ENCODE measurements at places on chromosomes 2 and 18. TPM values are rescaled to one million over a fixed set of nuclear protein-coding genes. Genes with fewer than 3 reads are reported as not detected.
A peak's percentile ranks its signal among the peaks of the same experiment; 100 is the strongest.

Gene ZNF2
- polyA plus RNA-seq = 3.3 TPM

Gene SFT2D3
- not detected for polyA plus RNA-seq

Gene BOLA3
- polyA plus RNA-seq = 104 TPM

Gene SRD5A2
- polyA plus RNA-seq = not detected

Gene REG1B
- not detected for polyA plus RNA-seq

Gene XDH
- 1.3 TPM for polyA plus RNA-seq

Gene INO80B
- polyA plus RNA-seq = 4.9 TPM

Gene ERMN
- polyA plus RNA-seq = not detected

Gene SPATA3
- polyA plus RNA-seq = not detected

Gene HOXD3
- 2.3 TPM for polyA plus RNA-seq

Gene CABYR
- polyA plus RNA-seq = 4.5 TPM

Gene PKDCC
- 1.2 TPM for polyA plus RNA-seq

Gene APCDD1
- 0.30 TPM for polyA plus RNA-seq

- no peak for DNase-seq
These were observed 92.5 kb downstream of the PTPN4 start for GRCh38 chr2:119852214-119852613.

GRCh38 chr18:64103986-64104385 is 44.9 kb downstream of the LINC00305 start:
- peak; percentile 9 for DNase-seq

- DNase-seq = no peak
These were observed 43.0 kb upstream of the RHOB start for GRCh38 chr2:20403774-20404312.

GRCh38 chr2:60567919-60568768 is 14.7 kb upstream of the BCL11A start:
- DNase-seq = no peak

DNA sequence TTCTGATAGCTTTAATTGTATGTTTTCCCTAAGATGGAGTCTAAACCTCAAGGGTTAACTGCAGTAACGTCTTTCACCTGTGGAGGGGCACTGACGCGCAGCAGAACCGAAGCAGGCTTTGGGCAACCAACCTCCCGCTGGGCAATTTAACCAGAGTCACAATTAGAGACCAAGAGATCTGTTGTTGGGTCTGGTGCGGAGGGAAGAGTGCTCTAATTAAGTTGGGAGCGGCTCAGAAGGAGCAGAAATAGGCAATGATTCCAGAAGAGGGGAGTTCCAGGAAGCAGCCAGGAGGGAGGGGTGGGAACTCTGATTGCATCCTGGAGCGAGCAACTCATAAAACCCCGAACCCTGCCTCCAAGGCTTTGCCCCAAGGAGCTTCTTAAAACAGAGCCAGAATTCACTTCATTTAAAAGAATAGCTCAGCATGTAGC is 245.8 kb downstream of the PAX3 start:
- no peak for DNase-seq

DNA sequence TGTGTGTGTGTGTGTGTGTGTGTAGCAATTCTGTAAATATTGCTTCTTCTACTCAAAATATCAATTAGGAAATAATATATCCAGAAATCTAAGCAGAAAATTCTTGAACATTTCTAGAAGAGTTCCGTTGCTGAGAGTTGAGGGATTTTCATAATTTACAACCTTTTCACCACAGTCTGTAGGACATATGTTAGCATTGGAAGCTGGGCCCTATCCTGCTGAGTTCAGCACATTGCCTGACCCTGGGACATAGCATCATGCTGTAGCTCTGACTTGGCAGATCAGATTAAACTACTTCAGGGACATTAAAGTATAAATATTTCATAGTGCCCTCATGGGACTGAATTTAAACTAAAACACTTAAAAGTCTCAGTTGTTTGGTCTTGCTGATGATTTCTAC is 129.2 kb upstream of the KCNH7 start:
- no peak for DNase-seq

DNA sequence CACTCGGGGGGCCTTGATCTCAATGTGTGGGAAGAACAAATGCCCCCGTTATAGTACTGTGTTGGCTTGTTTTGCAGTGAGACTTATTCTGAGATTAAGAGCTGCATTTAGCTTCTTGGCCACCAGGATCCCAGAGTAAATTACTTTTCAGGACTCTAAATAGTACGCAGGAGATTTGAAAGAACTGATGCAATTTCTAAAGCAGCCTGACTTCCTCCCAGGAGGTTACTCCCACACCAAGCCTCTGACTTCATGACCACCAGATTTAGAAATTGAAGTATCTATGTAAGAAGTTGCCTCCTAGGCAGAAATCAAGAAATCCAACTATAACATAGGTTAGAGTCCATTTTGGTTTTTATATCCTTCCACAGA is 67.0 kb downstream of the FEZ2 start:
- peak; percentile 77 for DNase-seq

GRCh38 chr2:85772019-85772745 is 18.4 kb downstream of the ATOH8 start:
- DNase-seq = peak; percentile 99

DNA sequence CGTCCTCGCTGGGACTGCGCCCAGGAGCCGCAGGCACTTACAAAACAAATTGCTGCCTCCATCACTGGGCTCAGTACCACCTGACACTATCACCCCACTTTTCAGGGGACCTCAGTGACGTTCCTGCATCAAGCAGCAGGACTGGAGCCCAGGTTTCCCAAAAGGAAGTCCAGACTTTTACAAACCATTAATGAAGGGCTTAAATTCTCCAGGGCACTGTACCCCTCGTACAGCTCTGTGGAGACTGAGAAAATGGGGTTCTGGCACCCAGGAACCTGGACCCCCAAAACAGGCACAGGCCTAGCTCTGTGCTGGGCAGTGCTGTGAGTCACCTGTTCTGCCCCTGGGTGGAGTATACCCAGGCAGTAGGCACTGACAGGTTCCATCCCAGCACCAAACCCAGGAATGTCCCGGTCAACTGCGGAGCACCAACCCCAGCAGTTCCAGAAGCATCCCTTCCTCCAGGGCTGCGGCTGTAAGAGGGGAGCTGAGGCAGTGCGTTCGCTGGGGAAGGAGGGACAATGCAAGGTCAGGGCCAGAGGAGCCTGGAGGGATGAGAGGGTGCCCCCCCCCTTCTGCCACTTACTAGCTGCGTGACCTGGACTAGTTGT is 24.6 kb upstream of the NOTO start:
- DNase-seq = peak; percentile 5

- DNase-seq = no peak
These were observed 58.6 kb downstream of the ADCYAP1 start for GRCh38 chr18:963276-963675.

DNA sequence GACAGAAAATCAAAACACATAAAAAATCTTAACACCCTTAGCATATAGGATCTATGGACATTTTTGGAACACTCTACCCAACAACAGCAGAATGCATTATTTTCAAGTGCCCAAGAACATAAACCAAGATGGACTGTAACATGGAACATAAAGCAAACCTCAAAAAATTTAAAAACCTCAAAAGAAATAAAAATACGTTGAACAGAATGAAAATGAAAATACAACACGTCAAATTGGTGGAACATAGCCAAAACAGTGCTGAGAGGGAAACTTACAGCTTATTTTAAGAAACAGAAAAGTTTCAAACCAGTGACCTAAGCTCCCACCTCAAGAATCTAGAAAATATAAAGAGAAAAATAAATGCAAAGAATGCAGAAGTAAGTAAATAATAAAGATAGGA is 58.3 kb upstream of the BCL2L11 start:
- no peak for DNase-seq

GRCh38 chr2:67856866-67857265 is 205.9 kb downstream of the C1D start:
- DNase-seq = no peak

DNA sequence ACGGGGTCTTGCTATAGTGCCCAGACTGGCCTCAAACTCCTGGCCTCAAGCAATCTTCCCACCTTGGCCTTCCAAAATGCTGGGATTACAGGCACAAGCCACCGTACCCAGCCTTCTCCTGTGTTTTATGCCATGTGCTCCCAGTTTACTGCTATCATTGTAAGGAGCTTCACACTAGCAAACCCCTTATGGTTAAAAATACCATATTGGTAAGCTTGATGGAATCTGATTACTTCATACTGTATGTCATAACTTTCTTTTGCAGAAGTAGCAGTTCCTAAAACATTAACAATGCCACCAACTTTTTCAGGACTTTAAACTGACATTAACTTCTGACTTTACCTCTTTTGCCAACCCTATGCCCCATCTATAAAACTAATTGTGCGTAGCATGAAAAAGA is 36.2 kb downstream of the HAT1 start:
- peak; percentile 78 for DNase-seq

DNA sequence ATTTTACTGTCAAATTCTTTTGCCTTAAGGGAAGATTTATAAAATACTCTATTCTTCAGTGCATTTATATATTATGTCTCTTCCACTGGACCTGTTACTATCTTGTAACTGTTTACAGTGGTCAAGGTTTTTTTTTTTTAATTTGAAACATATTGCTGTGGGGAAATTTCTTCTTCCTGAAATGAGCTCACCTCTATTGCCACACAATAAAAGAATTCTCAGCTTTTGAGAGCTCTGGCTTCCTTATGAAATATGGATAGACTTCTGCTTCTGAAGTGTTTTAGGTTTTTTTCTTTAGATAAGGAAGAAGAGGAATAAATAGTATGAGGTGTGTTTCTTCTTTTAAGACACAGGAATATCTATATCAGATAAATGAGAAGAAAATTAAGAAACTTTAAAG is 7.7 kb downstream of the VRK2 start:
- DNase-seq = peak; percentile 77

DNA sequence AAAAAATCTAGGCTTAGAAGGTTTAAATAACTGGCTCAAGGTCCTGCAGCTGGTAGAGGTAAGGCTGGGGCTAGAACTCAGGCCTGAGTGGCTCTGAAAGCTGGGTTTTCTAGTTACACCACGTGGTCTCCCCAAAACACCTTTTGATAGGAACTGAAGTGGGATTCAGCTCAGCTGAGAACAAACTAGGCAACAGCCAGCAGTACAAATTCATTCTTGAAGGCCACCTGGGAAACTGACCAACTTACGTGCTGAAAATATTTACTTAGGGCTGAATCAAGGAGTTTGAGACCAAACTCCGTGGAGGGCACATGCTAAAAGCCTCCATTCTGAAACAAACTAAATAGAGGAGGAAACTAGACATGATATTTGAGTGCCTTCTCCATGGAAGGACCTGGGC is 67.2 kb downstream of the AOX1 start:
- DNase-seq = no peak

DNA sequence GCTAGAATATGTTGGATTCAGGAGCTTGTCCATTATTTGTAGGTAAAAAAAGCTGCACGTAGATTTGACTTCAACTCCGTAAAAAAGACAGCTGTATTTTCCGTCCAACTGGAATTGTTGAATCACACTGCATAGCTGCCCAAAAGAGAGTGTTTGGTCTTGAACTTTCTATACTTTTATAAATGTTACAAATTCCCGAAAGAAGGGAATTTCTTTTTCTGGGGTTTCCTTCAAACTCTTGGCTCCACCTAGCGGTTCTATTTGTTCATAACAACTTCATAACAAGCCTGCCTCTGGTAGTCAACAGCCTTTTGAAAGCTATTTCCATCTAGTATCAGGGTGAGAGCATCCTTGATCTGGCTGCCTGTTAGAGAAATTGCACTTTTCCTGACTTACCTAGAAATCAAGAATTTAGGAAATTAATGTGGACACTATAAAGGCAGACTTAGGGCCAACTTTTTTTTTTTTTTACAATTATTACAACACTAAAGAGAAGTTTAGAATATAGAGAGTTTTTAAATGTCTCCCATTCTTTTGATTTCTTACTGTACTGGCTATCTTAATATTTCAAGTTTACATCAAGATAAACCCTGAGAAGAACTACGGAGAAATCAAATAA is 48.1 kb downstream of the TMEM185B start:
- DNase-seq = peak; percentile 76

- no peak for DNase-seq
These were observed 52.8 kb downstream of the TMEM178A start for GRCh38 chr2:39718483-39718882.

GRCh38 chr2:107635883-107636282 is 190.8 kb upstream of the RGPD4 start:
- peak; percentile 62 for DNase-seq

DNA sequence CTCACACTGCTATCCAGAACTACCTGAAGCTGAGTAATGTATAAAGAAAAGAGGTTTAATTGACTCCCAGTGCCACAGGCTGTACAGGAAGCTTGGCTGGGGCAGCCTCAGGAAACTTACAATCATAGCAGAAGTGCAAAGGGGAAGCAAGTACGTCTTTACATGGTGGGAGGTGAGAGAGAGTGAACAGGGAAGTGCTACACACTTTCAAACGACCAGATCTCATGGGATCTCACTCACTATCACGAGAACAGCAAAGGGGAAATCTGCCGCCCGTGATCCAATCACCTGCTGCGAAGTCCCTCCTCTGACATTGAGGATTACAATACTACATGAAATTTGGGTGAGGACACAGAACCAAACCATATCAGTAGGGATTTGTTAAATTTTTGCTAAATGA is 150.4 kb upstream of the NXPH2 start:
- DNase-seq = no peak

DNA sequence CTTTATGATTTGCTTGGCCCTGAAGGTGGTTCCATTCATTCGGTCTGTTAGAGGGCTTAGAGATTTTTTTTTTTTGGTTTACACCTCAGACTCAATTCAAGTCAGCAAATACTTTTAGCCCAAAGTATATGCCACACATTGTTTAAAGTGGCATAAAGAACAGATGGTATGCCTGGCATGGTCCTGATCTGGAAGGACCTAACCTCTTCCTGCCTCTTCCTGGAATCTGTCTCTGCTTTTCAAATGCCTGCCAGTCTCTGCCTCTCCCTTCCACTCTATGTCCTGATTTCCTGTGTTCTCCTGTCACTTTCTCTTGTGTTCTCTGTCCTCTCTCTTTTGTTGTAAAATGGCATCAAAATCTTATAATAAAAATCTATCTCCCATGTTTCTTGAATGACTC is 158.0 kb downstream of the ANKRD30B start:
- DNase-seq = no peak

GRCh38 chr2:216081487-216082116 is at the start of the genes PECR and TMEM169:
Gene PECR (minus strand): TSS chr2:216081809. CDS start chr2:216081741, 68 bp downstream.
Gene TMEM169 (plus strand): TSS chr2:216081919. CDS start chr2:216095964, 14,045 bp downstream.
- peak; percentile 82 for DNase-seq

DNA sequence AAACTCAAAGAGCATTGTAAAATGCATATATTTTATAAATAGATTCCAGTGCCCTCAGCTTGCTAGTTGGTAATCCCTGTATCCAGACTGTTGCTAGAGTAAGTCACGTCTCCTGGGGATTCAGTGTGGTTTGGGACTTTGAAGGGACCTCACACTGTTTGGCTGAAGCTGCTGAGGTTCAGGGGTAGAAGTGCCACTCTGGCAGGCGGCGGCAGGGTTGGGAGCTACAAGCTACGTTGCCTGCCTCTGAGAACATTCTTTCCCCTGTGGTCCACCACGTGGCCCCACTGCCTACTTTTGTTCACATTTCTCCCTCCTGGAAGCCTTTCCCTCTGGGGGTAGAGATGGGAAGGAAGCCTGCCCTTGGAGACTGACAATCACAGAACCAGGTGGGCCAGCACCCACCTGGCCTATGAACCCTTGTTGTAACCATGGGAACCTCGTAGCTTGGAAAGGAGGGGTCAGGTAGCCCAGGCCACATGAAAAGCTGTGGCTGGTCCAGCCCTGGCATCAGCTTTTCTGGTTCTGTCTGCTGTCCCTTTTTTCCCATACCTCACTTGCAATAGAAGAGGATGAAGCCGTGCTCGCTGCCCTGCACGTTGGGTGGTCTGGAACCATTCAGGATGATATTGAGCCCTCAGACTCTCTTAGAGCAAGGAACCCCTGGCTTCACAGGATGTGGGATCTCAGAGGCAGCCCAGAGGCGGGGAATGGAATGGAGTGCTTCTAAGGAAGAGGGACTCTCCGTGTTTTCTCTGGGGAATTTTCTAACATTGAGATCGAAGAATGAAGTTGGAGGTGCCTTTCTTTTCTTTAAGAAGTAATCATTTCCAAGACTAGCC is 2.9 kb downstream of the RNF144A start:
- DNase-seq = no peak

Measured in GM23248 (cell line).